ELF-1 (cell line): ENCODE measurements at places on chromosomes 16 and 17.

GRCh38 chr17:58641887-58642311, 49.9 kb downstream of the TEX14 start:
- DNase-seq: no peak

DNA sequence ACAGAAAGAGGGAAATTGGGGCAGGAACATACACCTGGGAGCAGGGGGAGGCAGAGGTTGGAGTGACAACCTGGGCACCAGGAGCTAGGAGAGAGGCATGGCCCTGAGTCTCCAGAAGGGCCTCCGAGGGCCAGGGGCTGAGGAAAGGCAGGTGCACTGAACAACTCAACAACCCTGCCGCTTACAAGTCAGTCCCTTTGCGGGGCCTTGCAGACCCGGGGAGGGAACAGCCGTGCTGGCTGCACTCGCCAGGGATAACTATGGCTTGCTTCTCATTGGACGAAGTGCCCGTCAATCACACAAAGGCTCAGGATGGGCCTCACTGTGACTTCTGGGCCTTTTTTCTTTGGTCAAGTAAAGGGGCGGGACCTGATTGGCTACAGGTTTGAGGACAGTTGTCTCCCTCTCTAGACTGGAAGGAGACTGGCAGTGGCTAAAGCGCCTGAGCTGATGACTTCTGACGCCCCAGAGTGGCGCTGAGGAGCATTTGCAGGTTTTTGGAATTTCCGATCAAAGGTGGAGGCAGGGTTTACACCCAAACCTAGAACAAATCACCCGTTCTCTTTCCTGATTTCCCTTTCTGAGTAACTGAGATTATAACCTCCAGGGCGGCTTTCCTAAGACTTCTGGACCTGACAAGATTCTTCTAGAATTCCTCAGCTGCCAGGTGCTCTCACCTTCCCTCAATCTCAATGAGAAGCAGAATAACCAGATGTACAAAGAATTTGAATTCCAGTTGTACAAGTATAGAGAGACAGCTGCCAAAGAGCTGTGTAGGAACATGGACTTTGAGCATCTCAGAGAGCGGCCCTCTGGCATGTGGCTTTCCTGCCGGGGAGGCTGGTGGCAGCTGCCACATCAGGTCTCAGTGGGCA, 27.6 kb upstream of the ST6GALNAC2 start:
- DNase-seq: peak; percentile 85

GRCh38 chr16:30947859-30948666, 805 bp upstream of the ORAI3 start:
- DNase-seq: peak; percentile 100

DNA sequence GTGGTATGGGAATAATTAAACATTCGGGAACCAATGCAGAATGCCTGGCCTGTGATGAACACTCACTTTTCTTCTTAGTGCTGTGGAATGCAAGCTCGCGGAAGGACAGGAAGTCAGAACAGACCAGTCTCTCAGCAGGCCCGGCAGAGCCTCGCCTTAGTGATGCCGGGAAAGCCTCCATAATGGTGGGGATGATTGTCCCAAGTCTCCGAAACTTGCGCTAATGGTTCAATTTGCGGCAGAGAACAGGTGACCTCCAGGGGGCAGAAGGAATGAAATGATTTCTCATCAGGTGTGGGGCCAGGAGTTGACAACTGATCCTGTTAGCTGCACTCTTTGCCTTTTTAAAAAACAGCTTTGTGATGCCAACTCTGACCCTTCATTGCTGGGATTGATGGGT, 170.6 kb downstream of the GSG1L start:
- DNase-seq: peak; percentile 42

GRCh38 chr17:7382901-7383300, 2.0 kb downstream of the TNK1 start:
- peak; percentile 45 for DNase-seq
